Stimulated activated naive CD8-positive, alpha-beta T cell treated with anti-CD3 and anti-CD28 coated beads, Interleukin-15, Interleukin-2, amounts not matched to agents 100 U/mL and 50 U/mL, for 24 hours (primary cell): ENCODE measurements at places on chromosomes 12 and 14.

GRCh38 chr14:30656190-30656632 is 34.1 kb downstream of the SCFD1 start:
- DNase-seq = peak; percentile 26

DNA sequence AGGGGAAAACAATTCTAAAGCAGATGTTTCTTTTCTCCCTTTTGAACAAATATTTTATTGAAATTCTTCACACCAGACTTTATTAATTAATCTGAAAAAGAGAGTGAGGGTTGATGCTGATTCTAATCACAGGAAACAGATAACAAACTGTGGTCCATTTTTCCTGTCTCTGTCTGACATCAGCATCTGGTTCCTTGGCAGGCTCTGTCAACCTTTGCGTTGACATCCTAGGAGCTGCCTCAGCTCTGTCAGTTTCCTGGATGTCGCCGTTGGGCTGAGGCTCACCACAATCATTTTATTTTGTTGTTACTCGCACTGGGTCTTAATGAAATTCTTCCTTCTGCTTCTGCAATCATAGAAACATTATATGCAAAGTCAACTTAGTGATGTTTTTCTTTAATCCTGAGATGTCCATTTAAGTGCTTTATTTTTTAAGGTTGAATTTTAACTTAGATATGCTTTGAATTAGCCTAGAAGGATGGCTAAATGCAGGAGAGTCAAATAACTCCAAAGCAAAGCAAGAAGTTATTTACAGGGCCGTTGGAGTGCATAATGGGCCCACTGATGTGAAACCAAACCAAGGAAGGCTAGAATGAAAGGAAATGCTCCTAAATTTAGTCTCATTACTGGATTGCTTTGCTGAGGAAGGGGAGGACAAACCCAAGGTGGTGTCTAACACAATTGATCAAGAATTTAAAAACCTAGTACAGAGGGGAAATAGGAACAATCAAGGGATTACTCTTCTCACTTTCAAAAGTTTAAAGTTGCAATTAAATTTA is 542.4 kb downstream of the FLRT2 start:
- DNase-seq = no peak

GRCh38 chr14:47619392-47619791 is 56.0 kb downstream of the MDGA2 start:
- DNase-seq = no peak

- DNase-seq = no peak
Observed at GRCh38 chr14:35286003-35286600, 6.1 kb upstream of the PSMA6 start.

- no peak for DNase-seq
Observed at GRCh38 chr12:113067987-113068935, 11.7 kb downstream of the DTX1 start.

- DNase-seq = no peak
Observed at GRCh38 chr12:10771132-10771733, 31.2 kb downstream of the TAS2R7 start.

- no peak for DNase-seq
Observed at GRCh38 chr12:42145552-42146215, 1.0 kb upstream of the GXYLT1 start.

- no peak for DNase-seq
Observed at GRCh38 chr12:19577281-19577530, 137.9 kb downstream of the AEBP2 start.

GRCh38 chr12:5941907-5942306 is 3.2 kb downstream of the ANO2 start:
- no peak for DNase-seq

DNA sequence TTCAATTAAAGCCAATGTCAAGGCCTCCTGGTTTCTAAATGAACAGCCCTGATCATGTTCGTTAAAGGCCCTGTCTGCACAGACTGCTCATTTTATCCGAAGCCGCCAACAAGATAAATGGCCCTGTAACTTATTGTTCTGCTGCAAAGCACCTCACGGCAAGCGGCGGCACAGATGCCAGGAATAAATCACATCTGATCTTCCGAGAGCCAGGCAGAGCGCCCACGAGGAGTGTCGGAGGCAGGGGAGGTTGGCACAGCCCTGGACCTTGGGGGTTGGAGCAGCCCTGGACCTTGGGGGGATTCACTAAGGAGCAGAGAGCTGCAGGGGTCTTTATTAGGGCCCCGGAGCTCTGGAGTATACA is 110.5 kb downstream of the SCARB1 start:
- DNase-seq = no peak

GRCh38 chr12:47082796-47083621 is 3.2 kb upstream of the AMIGO2 start:
- DNase-seq = no peak

DNA sequence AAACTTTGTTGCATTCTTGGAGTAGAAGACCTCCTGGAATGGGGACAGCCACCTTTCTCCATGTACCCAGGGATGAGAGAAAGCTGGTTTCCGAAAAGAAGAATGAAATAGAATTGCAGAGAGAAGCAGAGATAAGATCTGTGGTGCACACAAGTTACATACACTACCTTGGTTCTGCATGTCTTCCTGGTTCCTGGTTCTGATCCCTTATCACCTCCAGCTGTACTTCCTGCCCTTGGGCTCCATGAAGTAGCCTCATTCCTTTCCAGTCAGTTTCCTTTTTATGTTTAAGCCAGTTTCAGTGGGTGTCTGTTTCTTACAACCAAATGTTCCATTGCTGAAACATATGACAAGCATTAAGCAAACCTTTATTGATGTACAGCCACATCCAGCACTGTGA is 69.3 kb downstream of the FBXW8 start:
- no peak for DNase-seq

- no peak for DNase-seq
Observed at GRCh38 chr12:120914794-120915193, 10.6 kb upstream of the SPPL3 start.

DNA sequence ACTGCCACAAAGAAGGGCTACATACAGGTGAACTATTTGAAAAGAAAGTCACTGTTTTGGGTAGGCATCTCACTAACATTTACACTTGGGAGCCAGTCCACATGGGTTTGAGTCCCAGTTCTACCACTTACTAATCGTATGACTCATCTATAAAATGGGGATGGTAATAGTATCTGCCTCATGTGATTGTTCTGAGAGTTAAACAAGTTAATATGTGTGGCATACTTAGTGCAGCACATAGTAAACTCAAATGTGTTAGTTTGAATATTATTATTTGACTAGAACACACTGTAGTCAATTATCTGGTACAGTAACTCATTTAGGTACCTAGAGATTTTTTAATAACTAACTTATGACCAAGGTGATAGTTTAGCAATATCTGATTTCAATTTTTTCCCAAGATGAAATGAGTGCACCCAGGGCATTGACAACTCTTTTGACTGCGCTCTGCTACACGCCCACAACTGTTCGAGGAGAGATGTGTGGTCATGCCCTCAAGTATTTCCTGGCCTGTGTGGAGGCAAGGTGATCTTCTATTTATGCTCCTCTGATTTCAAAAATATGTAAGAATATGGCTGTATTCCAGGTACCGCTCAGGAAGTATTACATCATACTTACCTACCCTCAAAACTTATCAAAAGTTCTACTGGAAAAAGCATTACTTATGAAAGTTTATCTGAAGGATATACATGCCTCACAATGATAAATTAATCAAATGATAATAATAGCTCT is 210.6 kb upstream of the EGLN3 start:
- no peak for DNase-seq

- DNase-seq = peak; percentile 57
Observed at GRCh38 chr12:4215229-4216186, 58.1 kb upstream of the CCND2 start.

DNA sequence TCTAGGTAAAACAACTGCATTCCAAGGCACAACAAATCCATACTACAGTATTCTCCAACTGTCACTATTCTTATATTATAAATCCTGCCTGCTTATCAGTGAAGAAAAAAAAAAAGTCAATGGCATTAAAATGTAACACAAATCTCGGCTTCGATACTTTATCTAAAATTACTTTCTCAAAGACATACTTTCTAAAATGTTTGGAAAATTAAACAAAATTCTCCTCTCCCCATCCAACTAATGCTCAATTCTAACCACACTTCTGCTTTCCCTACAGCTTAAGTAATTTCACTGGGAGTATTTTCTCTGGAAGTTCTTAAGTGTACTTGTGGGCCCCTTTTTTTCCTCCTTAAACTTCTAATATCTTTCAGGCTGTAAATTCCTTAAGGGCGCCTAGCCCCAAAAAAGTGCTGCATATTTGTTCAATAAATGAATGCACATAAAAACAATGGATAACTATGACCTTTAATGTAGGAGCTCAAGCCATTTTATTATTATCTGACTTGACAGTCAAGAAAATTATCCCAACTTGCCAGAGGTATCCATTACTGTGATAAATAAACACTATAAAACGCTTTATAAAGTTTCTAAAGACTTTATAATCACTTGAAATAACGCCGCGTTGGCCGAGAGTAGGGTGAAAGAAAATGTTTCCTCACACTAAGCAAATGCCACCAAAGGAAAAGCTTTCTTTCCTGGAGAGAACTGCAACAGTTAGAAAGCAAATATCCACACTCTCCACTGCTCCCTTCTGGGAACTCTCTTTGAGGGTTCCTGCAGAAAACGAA is 977 bp downstream of the HEATR5A start:
- DNase-seq = no peak

GRCh38 chr12:66960704-66961690 is 282.1 kb upstream of the GRIP1 start:
- DNase-seq = no peak
